ENCODE measurements at places on chromosomes 12 and 14.
A peak's percentile ranks its signal among the peaks of the same experiment; 100 is the strongest.

- DNase-seq = no peak
Observed at GRCh38 chr14:37550511-37550910, 44.5 kb downstream of the FOXA1 start.

- DNase-seq = no peak
Observed at GRCh38 chr14:26286913-26287205, 311.0 kb downstream of the NOVA1 start.

- no peak for DNase-seq
Observed at GRCh38 chr12:107610021-107610859, 75.4 kb upstream of the PWP1 start.

- no peak for DNase-seq
Observed at GRCh38 chr14:96052541-96053247, 13.5 kb downstream of the C14orf132 start.

DNA sequence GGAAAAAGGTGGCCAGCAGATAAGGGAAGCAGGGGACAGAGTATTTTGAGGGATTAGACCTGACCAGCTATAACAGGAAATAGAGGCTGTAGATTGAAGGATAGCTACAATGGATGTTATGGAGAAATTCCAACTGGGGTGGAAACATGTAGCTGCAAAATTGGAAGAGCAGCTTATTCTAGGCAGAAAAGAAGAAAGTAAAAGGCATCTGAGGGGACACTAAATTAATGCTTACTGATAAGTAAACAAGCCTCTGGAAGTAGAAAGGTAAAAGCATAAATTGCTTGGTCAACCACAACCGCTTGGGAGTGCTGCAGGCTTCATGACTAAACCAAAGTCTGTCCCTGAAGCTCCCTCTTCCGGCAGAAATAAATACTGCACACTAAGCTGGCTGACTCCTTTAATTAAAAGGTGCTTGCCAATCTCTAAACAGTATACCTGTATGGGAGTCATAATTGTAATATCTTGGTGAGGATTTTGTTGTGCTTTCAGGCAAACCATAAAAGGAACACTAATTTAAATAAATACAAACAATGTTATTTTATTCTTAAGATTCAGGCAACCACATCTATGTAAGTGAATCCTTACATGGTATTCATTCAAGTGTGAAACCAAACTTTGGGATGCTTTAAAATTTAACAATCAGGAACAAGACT lies 7.7 kb downstream of the UBC start:
- DNase-seq = peak; percentile 91

- no peak for DNase-seq
Observed at GRCh38 chr12:12178559-12178958, 88.3 kb downstream of the LRP6 start.

DNA sequence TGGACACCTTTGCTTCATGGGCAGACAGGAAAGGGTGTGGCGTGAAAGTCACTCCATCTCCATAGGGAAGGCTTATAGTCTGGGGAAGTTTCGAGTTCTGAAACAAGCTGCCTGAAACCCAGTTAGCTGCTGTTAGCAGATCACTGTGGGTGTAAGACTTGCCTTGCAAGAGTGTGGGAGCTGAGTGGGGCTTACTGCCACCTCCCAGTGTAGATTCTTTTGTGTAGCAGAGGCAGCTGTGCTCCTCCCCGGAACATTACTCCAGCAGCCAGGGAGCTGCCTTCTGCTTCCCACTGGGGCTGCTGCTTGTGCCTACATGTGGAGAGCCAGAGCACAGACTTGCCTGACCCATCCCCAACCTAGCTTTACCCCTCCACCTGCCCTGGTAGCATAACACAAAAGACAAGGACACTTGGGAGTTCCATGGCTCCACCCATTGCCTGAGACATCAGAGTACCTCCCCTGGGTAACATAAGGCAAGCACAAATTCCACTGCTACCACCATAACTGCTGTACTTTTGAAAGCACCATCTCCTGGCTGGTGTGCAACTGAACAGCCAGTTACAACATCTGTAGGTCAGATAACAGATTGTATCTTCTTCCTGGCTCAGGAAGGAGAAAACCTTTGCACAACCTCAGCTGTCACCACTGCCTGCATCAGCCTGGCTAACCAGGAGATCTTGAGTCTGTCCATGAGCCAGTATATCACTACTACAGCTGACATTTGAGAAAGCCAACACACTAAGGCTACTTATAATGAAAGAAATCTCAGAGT lies 69.5 kb downstream of the ADAMTS20 start:
- DNase-seq = no peak

DNA sequence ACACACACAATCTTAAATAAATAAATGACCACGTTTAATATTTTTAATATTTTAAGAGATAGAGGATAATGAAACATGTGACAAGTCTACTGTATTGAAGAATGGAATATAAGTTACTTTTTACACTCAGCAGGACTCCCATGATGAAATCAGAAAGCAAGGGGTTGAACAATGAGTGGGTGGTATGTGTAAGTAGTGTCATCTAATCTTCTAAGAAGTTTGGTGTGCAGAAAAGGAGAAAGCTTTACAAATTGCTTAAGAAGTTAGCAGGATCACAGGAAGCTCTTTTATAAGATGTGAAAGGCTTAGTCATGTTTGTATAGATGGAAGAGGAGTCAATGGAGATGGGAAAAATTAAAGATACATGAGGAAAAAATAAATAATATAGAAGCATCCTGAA lies 47.8 kb downstream of the SLC15A5 start:
- no peak for DNase-seq

GRCh38 chr12:80894179-80894578 lies 43.6 kb downstream of the LIN7A start:
- DNase-seq = no peak

GRCh38 chr12:10717410-10717809 lies 5.7 kb downstream of the YBX3 start:
- no peak for DNase-seq

DNA sequence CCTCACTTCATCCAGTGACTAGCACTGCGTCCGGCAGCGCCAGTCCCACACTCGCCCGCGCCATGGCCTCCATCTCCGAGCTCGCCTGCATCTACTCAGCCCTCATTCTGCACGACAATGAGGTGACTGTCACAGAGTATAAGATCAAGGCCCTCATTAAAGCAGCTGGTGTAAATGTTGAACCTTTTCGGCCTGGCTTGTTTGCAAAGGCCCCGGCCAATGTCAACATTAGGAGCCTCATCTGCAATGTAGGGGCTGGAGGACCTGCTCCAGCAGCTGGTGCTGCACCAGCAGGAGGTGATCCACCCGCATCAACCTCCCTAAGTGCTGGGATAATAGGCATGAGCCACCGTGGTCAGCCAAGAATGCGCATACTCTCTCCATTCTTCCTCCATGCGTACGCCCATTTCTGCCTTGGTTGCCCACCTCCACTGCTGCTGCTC lies 59.9 kb downstream of the IRF2BPL start:
- no peak for DNase-seq

GRCh38 chr12:121653999-121654398 lies 15.5 kb downstream of the MORN3 start:
- no peak for DNase-seq

DNA sequence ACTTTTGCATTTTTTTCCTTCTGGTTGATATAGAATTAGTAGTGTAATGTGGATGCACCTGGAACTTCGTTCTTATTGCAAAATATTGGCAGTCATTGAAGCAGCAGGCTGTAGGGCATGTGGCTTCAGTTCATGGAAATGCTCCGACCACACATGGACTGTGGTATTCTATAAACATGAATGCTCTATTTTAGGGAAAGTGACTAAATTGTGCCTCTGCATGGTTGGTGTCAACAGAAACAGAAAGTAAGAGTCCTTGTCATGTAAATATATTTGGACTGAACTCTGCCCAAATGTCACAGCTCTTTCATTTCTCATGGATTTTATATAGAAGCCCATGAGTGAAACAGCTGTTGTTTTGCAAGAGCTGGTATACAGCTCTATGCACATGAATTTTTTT lies 917.0 kb downstream of the LRFN5 start:
- no peak for DNase-seq

- no peak for DNase-seq
Observed at GRCh38 chr14:106585692-106586091, 1059.3 kb downstream of the TMEM121 start.

GRCh38 chr14:23145794-23146350 lies 26.8 kb upstream of the CEBPE start:
- no peak for DNase-seq

DNA sequence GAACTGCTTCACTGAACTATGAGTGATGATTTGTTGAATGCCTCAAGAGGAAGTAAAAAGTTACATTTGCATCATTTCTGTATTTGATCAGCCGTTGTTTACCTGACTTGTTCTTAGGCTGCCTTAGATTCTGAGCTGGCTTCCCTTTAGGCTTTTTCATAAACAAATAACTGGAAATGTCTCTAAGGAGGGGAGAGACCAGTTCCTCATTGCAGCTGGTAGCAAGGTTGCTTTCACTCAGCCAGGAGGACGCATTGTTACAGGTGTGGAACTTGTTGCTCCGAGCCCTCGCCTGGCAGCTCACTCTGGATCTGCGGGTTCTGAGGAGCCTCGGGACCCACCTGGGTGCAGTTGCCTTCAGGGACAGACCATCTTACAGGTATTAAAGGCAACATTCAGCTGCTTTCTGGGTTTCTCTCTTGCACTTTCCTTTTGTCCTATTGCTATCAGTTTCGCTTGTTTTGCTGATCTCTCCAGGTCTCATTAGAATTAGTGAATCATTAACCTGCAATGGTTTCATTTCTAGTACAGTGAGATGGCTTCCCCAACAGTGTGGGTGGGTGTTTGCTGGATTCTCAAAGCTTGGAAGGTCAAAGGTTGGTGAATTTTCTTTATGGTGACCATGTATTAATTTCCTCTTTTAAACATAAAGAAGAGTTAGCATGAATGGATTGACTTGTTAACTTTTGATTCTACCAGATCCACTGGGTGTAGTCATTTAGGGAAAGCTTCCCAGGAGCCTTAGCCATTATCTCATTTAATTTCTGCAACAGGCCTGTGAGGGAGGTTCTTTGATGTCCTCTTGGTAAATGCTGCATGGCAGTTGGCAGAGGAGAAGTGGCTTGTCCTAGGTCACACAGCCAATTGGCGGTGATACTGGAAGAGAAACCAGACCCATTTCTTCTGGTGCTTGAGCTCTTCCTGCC lies at the start of gene PLEKHG7:
PLEKHG7 (plus strand) TSS at position 236 of the 926 bp plus-strand sequence. CDS start 3,643 bp downstream, outside the sequence.
- DNase-seq = no peak

GRCh38 chr14:49593016-49593415 lies 5.7 kb upstream of the LRR1 start:
- no peak for DNase-seq

GRCh38 chr12:109798691-109799090 lies 34.5 kb downstream of the TRPV4 start:
- no peak for DNase-seq

GRCh38 chr12:124393831-124394230 lies 98.9 kb downstream of the RFLNA start:
- DNase-seq = no peak

- DNase-seq = no peak
Observed at GRCh38 chr12:54357506-54358190, 6.6 kb downstream of the GPR84 start.

- no peak for DNase-seq
Observed at GRCh38 chr14:61478971-61479473, 157.6 kb downstream of the PRKCH start.

DNA sequence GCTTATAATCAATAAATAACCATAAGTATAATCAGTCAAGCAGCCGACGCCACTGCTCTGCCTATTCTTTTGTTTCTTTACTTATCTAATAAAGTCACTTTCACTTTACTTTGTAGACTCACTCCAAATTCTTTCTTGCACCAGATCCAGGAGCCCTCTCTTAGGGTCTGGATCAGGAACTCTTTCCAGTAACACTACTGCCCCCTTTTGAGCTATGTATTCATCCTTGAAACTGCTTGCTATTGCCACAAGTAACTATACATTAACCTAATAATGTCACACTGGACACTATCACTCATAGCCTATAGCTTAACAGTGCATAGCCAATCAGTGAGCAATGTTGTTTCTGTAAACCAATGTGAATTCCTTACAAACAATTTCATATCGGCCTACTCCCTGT lies 2.8 kb upstream of the NID2 start:
- DNase-seq = no peak

GRCh38 chr12:25864306-25865276 lies 93.9 kb upstream of the RASSF8 start:
- DNase-seq = no peak

DNA sequence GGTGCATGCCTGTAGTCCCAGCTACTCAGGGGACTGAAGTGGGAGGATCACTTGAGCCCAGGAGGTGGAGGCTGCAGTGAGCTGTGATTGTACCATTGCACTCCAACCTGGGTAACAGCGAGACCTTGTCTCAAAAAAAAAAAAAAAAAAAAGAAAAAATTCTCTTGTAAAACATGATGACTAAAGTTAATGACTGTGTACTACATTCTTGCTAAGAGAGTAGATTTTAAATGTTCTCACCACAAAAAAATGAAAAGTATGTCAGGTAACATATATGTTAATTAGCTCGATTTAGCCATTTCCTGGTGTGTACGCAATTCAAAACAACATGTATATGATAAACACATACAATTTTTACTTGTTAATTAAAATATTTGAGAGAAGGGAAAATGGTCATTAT lies 480.7 kb upstream of the RGS6 start:
- DNase-seq = no peak
